H54 (cell line): ENCODE measurements at places on chromosomes 6 and 20.

DNA sequence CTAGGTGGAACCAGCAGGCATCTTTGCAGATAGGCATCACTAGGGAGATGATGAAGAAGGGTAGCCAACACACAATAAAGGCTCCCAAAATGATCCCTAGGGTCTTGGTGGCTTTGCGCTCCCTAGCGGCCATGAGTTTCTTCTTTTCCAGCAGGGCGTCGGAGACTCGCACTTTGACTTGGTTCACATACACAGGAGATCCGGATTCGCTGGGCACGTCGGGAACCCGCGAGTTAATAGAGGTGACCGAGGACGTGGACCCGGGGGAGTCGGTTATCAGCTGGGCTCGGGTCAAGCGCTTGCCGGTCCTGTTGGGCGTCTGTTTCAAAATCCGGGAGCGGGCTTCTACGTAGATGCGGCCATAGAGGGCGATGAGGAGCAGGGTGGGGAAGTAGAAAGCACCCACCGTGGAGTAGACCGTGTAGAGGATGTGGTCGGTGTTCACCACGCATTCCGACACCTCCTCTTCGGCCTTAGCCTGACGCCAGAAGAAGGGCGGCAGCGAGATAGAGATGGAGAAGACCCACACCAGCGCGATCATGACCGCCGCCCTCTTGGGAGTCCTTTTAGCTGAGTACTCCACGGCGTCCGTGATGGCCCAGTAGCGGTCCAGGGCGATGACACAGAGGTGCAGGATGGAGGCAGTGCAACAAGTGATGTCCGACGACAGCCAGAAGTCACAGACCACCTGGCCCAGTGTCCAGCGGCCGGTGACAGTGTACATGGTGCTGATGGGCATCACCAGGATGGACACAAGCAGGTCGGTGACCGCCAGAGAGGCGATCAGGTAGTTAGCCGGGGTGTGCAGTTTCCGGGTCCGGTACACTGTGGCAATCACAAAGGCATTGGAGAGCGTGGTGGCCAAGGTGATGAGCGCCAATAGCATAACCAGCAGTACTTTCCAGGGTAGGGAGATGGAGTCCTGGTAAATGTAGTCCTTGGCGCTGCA lies 658 bp downstream of the HTR1B start:
- no peak for DNase-seq

DNA sequence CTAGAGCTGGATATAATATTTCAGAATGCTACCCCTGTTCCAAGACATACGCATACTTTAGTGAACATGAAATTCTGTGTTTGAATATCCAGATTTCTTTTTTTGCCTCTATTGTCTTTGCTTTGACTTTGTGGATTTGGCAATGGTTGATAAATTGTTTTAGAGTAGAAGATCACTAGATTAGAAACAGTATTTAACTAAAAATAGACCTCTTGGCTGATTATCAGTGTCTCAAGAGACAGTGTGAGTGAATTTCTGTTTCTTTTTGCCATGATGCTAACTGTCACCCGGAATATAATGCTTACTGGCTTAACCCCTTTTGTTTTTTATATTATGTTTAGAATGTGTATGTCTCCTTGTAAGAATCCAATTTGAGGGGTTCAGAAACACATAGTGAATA lies 102.5 kb downstream of the PLCB1 start:
- DNase-seq = no peak

- no peak for DNase-seq
Measured at GRCh38 chr20:16553684-16554083, 19.6 kb downstream of the KIF16B start.

GRCh38 chr6:41658636-41659035 lies 20.4 kb downstream of the MDFI start:
- DNase-seq = no peak

DNA sequence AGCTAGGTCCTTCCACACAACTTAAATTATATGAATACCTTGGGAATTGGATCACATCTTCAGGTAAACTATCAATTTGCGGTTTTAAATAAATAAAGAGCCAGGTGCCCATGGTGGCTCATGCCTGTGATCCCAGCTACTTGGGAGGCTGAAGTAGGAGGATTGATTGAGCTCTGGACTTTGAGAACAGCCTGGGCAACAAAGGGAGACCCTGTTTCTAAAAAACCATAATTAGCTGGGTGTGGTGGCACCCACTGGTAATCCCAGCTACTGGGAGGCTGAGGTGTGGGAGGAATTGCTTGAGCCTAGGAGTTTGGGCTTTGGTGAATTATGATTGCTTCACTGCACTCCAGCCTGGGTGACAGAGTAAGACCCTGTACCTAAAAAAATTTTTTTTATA lies 3.4 kb downstream of the GMNN start:
- no peak for DNase-seq

- no peak for DNase-seq
Measured at GRCh38 chr6:137660296-137660731, 166.1 kb upstream of the OLIG3 start.

- no peak for DNase-seq
Measured at GRCh38 chr6:14118446-14118845, 874 bp downstream of the CD83 start.
